ENCODE measurements at places on chromosomes 13 and 19. TPM values are rescaled to one million over a fixed set of nuclear protein-coding genes. Genes with fewer than 3 reads are reported as not detected.

DNA sequence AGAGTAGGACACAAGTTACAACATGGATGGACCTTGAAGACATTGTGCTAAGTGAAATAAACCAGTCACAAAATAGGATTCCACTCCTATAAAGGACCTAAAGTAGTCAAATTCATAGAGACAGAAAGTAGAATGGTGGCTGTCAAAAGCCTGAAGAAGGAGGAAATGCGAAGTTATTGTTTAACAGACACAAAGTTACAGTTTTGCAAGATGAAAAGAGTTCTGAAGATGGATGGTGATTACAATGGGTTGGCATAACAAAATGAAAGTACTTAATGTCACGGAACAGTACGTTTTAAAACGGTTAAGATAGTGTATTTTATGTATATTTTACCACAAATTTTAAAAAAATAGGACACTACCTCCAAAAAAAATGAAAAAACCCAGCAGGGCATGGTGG is 34.8 kb downstream of the FOXO1 start:
- DNase-seq, result no peak

DNA sequence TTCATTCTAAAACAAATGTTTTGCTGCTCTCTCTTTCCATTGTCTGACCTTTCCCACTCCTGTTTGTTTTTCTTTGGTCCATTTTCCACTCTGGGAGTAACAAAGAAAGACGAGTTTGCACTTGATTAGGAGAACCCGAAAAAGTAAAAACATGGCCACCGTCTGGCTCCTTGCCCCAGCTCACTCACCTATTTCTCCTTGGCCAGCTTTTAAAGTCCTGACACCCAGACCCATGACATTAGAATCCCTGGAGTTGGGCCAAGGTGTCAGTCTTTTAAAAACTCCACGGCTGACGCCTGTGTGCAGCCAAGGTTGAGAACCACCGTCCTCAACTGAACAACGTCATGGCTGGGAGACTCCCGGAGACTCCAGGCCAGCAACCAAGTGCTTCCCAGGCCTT is 63.6 kb upstream of the FLT1 start:
- DNase-seq, result peak; percentile 86

GRCh38 chr13:45511310-45512097 is 46.8 kb downstream of the COG3 start:
- peak; percentile 60 for DNase-seq

Gene ZNF470
- total RNA-seq, result 2.3 TPM

GRCh38 chr13:108663710-108664109 is 34.3 kb downstream of the MYO16 start:
- DNase-seq, result no peak

Gene UBE2L5
- not detected for total RNA-seq

Gene METTL21C
- total RNA-seq, result not detected

DNA sequence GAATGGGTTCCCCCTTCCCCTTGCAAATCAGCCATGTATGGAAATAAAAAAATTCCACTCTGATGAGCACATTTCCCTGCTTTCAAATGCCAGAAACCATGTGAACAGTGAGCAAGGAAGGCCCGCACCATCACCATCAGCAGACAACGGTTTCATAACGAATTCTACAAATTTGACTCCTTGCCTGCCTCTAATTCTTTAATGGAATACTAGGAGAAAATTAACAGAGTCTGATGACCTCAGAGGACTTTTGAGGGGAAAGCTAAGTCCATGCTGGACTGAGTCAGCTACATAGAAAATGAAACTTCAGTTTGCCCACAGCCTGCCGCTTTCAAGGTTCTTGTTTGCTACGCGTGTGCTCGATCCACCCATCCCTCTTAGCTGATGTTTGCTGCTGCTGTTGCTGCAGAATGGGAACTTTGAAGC is 46.7 kb upstream of the KL start:
- peak; percentile 58 for DNase-seq

DNA sequence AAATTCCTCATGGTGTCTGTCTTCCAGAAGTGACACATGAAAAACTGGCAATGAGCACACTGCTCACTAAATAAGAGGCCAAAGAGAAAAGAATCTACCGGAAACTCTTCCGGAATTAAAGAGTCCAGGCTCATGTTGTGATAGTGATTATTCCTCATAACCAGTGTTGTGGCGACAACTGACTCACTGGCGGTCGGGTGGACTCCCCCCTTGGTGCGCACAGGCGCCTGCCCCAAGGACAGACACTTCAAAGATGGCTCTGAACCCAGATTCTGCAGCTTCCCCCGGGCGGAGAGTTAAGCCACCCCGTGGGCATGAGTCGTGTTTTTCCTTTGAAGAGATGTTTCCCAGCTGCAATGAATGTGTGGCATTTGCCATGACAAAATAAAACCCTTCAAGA is 10.3 kb downstream of the IL17D start:
- peak; percentile 67 for DNase-seq

Gene PPP1R13L
- total RNA-seq, result 5.1 TPM

Gene SULT2B1
- total RNA-seq, result 0.37 TPM

DNA sequence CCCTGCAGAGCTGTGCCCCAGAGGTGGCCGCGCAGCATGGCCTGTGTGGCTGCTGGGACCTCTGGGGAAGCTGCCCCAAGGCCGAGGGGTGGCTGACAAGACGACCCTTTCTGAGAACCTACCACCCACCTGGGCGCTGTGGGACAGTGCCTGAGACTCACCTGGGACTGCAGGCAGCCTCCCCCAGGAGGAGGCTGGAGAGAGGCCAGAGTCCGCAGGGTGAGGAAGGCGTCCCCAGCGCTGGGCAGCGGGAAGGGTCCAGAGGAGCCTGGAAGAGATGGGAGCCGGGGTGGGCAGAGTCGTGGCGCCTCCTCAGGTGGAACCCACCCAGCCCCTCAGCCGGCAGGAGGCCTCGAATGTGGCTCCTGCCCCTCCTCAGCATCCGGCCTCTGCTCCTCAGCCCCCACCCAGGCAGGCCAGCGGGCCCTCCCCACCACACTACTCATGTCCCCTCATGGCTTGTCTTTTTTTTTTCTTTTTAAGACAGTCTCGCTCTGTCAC is 25.3 kb downstream of the CILP2 start:
- no peak for DNase-seq

Gene TEX101
- total RNA-seq, result not detected

Gene CYP4F2
- total RNA-seq, result not detected

Gene ZNF430
- 5.5 TPM for total RNA-seq

Gene HSD11B1L
- 5.2 TPM for total RNA-seq

Gene ZNF544
- 50.5 TPM for total RNA-seq

Gene ELF1
- 8.6 TPM for total RNA-seq

DNA sequence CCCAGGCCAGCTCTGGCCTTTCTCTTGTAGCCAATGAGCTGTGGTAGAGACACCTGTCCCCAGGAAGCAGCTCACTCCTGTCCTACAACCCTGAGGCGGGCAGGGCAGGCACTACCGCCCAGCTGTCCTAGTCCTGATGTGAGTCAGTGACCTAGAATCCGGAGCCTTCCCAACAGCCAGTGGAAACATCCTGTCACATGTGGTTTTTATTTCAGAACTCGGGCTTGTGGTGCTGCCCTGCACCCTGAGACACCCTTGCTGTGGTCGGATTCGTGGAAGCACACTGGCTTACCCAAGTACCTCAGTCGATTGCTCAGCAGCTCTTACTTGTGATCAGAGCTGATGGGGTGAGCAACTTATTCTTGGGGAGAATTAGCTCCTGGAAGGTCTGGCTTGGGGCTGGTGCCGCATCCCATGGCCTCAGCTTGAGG is 83.6 kb upstream of the ARHGEF7 start:
- peak; percentile 82 for DNase-seq

DNA sequence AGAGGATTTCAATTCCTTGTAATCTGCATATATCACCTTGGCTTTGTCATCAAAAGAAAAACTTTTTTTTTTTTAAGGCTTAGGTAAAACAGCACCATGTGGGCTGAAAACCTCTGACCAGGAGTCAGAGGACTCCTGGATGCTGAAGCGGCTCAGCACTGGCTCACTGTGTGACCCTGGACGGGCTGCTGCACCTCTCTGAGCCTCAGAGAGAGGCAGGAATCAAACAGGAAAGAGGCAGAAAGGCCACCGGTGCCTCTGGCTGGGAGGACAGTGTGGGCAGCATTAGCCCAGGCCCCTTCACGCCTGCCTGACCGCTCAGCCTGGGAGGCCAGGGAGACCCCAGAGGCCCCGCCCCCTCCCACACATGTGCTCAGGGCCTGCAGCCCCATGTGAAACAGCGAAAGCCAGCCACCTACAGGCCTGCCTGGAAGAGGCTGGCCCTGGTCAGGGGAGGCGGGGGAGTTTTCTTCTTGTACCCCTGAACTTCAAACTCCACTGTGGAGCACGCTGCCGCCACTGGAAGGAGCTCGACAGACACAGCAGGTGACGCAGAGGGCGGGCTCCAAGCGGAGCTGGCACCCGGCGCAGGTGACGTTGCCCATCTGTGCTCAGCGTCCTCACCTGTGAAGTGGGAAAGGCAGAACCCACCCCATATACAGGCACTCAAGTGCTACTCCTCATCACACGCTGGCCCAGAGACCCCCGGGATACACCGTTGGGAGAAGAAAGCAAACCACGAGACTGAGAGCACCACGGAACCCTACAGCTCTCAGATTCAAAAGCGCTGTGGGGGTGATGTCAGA is 39.7 kb downstream of the MLLT1 start:
- DNase-seq, result no peak

Measured in SJSA1 (cell line).